ENCODE measurements at places on chromosomes 6 and 20.
A peak's percentile ranks its signal among the peaks of the same experiment; 100 is the strongest.

DNA sequence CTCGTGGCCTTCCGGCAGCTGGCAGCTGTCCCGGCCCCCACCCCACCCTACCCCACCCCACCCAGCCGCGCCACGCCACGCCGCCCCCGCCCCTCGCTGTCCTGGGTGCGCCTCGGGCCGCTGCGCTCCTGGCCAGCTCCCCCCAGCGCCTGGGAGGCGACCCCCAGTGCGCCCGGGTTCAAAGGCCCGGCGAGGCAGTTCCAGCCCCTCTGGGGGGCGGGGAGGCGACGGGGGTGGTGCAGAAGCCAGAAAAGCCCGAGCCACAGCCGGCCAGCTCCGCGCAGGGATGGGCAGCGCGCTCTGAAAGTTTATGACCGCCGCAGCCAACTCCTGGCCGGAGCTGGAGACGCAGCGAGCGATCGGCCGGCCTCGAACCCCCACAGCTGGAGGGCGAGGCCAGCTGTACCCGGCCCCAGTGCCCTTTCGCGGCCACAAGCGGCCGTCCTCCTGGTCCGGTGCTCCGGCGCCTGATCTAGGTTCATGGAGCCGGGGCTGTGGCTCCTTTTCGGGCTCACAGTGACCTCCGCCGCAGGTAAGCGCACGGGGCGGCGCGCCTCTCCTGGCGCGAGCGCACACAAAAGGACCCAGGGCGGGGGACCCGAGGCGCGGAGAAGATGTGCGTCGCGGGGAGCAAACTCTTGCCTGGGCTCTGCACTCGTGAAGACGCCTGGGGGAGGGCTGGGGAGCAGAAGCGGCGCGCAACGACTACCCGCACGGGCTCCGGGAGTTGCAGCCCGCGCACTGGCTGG is at the start of gene EDN3:
EDN3 (plus strand) TSS at position 279 of the 749 bp plus-strand sequence; CDS start at position 481, 202 bp downstream.
- no peak for DNase-seq

DNA sequence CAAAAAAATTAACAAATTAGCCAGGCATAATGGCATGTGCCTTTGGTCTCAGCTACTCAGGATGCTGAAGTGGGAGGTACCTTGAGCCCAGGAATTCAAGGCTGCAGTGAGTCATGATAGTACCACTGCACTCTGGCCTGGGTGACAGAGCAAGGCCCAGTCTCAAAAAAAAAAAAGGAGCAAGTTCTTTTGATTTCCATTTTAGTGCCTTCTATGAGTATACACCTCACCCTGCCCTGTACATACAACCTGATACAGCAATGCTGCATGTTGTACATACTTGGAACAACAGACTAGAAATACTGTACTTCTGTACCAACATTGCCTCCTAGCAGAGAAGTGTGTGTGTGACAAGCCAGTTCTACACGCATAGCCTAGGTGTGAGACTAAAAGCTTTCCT is 97.3 kb upstream of the CARMIL1 start:
- no peak for DNase-seq

DNA sequence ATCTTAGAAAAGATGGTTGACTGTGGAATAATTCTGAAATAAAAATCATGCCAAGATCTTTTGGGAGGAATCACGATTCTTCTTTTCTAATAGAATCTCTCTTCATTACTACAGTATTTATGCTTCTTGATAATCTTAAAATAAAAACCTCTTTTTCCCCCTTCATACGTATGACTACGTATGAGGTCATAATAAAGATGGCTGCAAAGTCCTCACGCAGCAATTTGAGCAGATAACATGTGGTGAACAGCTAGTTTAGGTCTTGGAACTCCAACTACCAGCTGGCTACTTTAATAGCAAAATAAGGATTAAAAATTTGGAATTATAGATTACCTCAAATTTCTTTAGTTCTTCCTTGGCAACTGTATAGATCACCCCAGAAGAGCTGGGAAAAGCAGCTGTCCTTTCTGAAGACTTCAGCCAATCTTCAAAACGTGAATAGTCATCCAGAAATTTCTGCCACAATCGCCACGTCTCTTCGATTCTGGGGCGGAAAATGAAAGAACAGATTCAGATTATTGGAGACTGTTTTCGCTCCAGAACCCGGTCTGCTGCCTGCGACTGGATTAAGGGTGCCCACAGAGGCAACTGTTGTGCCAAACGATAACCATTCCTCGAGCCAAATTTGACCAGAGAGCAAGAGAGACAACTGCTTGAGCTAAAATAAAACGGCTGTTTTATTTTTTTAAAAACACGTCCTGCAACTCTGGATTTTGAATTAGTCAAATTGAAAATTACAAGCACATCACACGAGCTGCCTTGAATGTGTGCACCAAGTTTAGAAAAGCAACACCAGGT is 347.3 kb downstream of the ESR1 start:
- no peak for DNase-seq

- DNase-seq = no peak
These were observed 154.3 kb downstream of the PREX1 start for GRCh38 chr20:48673507-48673906.

DNA sequence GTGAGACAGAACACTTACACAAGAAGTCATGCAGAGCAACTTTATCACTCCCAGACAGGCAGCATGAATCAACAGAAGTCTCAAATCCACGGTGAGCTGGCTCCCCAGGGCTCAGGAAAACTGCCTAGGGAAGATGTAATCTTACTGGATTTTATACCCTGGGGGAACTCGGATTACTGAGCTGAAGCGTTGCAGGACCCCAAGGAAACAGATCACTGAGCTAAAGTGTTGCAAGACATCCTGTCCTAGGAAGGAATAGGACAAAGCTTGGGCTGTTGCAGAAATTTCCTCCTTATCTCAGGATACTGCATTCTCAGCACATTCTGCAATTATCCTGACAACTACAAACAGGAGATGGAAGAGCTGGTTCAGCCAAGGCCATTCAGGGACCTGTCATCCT is 224.8 kb downstream of the TFAP2A start:
- DNase-seq = no peak

DNA sequence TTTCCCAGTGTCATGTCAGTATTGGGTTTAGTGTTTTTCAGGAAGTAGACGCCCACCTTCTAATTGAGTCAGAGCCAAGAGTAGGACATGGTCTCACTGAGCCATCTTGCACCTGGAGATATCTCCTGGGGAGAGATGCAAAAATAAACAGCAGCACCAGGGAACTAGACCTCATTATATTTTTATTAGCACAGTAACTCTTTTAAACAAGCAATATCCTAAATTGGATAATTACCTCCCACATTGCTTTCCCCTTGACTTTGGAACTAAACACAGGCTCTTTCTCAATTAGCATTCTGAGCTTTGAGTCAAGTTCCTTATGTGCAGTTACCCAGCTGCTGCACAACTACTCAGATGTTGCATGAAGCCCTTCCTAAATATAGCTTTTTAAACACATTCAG is 175.4 kb downstream of the IBTK start:
- no peak for DNase-seq

- DNase-seq = no peak
These were observed 158.7 kb upstream of the PDE10A start for GRCh38 chr6:165821754-165822153.

DNA sequence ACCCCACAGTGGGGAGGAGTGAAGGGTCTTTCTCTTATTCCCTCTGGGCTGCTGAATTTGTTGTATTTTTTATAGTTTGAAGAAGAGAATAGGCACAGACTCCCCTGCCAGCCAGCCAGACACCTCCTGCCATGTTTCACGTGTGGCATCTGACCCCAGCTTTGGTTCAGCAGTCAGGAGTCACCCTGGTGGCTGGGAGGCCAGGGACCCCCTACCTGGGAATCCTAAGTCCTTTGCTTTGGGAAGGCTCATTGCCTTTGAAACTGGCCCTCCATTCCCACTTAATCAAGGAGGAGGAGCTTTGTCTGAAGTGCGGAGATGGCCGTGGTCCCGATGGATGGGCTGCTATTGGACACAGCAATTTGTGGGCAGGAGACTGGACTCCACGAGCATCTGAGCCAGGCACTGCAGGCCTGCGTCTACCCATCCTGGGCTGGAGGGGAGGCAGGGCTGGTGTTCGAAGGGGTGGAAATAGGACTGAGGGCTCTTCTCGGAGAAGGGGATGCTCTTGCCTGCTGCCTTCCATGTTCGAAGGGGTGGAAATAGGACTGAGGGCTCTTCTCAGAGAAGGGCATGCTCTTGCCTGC is 196.1 kb downstream of the DLL1 start:
- DNase-seq = no peak

DNA sequence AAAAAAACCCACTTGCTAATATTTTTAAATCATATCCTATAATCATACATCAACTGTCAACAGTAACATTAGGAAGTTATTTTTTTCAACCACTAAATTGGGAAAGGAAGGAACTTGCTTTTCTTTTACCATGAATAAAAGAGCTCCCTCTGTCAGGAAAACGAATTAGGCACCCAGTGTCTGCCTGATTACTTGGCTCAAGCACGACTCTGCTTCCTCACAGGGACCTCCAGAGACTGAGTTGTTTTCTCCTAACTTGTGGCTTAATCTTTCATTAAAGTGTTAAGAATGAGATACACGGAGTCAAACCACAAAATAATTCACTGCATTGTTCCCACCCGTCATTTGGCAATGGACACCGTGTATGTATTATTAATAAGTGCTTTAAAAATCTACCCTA is 1405.1 kb upstream of the EYS start:
- DNase-seq = no peak

DNA sequence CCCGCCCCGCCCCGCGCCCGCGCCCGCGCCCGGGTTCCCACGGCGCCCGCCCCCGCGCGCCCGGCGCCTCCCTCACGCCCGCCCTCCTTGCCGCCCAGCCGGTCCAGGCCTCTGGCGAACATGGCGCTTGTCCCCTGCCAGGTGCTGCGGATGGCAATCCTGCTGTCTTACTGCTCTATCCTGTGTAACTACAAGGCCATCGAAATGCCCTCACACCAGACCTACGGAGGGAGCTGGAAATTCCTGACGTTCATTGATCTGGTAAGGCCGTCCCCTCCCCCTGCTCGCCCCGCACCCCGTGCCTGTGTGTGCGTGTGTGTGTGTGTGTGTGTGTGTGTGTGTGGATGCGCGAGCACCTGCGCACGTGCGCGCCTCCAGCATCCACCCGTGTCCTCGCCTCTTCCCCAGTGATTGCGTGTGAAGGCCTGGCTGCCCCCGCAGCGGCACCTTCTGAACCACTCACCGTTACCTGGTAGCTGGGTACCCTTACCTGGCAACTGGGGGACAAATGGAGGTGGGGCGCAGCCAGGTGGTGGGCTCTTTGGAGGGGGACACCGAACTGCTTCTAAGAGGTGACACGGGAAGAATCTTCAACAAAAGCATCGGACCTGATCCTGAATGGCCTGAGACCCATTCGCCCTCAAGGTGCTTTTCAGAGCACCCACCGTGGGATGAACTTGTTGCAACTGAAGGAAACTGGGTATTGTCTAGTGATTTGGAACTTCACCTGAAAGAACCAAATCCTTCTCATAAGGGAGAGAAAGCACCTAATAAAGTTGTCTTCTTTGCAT is at the start of gene AIG1:
AIG1 (plus strand) TSS at position 84 of the 791 bp plus-strand sequence; CDS start at position 121, 37 bp downstream.
- peak; percentile 34 for DNase-seq

All from stimulated activated CD4-positive, alpha-beta T cell treated with anti-CD3 and anti-CD28 coated beads, Interleukin-4, amount 100 ng/mL, for 48 hours (primary cell).